BJ (cell line): ENCODE measurements at places on chromosomes 7 and 10.

DNA sequence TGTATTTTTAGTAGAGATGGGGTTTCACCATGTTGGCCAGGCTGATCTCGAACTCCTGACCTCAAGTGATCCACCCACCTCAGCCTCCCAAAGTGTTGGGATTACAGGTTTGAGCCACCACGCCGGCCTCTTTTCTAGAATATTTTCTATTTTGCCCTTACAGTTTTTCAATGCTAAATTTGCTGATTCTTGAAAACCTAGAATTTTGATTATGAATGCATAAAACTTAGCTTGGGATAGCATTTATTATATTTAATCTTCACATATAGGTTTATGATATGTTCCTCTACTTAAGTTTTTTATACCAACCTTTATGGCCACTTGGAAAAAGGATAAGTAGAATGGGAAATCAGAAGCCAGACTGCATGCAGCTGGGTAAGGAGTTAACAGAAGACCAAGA lies 2.1 kb downstream of the TMEM60 start:
- DNase-seq = no peak

GRCh38 chr7:28704706-28705105 lies 253.4 kb downstream of the TRIL start:
- no peak for DNase-seq

DNA sequence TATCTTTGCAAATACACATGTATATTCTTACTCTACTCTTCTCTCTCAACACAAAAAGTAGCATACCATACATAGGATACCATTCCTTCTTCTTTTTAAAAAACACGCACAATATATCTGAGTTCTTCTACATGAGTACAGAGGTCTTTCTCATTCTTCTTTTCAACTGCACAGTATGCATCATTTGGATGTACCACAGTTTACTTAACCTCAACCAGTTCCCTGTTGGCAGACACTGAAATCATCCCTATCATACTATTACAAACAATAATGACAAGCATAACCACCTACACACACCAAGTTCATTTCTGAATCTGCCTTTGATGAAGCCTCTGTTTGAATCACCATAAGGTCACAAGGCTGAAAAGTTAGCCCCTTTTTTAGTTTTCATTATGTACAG lies 25.7 kb upstream of the GGCT start:
- no peak for DNase-seq

DNA sequence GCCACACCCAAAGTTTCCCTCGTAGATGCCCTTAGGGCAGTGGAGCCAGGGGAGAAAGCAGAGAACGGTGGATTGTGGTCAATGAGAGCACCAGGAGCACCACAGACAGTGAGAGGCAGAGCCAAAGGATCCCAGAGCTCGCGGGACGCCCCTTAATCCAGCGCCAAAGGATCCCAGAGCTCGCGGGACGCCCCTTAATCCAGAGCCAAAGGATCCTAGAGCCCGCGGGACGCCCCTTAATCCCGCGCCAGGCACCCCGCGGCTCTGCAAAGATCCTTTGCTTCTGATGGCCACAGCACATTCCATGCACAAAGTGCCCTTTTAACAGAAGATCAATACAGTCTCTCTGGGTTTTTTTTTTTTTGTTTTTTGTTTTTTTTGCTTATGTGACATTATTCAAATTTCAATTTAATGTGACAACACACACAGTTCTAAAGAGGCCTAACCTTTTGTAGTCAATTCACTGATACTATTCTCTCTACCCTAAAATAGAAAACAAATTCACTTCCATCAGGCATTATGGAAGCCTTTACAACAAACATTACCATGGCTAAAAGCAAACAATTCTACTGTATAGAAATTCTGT lies 52.9 kb upstream of the NCAPG2 start:
- DNase-seq = no peak

DNA sequence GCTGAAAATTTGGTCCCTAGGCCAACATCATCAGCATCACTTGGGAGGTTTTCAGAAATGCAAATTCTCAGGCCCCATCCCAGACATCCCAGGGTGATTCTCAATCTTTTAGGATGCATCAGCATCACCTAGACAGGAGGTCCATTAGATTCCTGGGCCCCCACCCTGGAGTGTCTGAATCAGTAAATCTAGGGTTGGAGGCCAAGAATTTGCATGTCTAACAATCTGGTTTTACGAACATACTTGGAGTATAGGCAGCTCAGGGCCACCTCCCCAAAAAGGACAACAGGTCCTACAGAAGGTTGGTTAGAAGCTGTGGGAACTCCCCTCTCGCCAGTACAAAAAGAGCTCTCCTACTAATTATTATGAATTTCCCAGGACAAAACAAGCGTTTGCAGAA lies 15.5 kb downstream of the ZC3HAV1 start:
- no peak for DNase-seq

- DNase-seq = no peak
Observed at GRCh38 chr7:25894902-25895791, 256.9 kb upstream of the NFE2L3 start.

DNA sequence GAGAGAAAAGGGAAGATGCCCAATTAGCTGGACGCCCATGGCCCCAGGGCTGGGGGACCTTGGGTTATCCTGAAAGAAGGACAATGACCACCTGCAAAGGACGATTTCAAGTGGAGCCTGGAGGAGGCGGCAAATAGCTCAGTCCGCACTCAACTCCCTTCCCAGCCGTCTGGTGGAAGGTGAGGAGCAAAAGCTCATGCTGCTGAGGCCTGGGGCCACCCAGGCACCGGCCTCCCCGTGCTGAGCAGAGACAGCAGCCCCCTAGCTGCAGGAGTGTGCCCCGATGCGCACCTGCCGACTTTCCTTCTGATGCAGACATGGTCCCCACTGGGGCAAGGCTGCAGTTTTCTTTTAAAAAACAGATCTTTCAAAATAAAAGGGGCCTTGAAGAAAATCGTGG lies 7.9 kb downstream of the FAM20C start:
- no peak for DNase-seq

DNA sequence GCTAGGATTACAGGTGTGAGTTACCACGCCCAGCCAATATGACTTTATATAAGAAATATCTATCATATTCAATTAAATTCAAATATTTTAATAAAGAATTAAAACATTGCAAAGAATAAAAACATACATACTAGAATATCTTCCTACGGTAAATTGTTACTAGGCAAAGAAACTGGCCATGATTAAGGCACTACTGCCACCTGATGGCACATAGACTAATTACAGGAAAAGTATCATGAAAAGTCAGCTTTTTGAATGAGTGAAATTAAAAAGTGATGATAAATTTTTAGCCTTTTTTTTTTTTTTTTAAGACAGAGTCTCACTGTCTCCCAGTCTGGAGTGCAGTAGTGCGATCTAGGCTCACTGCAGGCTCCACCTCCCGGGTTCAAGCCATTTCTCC lies 30.9 kb downstream of the MRPS33 start:
- DNase-seq = no peak

GRCh38 chr10:114748241-114748640 lies 73.3 kb upstream of the FHIP2A start:
- DNase-seq = no peak

DNA sequence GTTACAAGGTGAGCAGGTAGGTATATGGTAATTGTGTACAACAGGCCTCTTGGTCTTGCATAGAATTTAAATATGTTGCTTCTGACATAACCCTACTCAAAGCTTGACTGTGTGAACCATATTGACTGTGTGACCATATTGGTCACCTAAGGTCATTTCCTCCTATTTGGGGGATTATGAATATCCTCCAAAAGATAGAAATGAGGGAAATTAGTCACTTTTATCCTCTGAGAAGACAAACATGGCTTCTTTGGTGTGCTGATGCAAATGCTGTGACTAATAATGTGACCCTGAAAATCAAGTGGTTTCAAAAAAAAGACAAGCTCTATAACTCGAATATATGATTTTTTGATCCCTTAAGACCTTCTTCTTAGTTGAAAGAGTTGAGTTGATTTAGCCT lies 27.9 kb downstream of the IFIT5 start:
- no peak for DNase-seq

DNA sequence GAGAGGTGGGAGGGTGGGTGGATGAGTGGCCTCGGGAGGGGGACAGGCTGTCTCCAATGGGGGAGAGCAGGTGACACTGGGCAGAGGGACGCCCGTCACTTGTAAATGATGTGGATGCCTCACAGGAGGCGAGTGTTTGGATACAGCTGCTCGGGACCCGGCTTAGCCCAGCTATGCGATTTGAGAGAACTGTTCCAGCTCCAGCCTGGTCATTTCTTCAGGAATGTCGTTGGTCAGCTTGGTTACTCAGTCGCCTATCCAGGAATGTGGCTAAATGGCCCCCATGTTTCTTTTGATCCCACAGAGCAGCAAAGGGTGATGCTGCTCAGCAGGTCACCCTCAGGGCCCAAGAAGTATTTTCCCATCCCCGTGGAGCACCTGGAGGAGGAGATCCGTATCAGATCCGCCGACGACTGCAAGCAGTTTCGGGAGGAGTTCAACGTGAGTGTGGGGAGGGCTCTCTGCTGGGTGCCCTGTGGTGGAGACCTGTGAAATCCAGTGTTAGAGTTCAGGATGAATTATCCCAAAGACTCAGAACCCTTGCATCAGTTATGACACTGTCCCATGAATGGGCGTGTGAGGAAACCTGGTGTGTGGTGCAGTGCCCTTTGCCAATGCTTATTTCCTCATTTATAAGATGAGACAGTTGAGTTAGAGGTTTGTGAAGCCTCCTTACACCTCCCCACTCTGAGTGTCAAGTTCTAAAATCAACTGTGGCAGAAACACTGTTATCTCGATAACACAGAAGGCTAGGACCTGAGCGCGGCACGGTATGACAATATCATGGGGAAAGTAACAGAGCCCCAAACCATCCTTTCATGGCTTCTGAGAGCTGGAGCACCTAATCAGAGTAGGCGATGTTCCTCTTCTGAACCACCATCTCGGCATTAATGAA lies 76.8 kb downstream of the MKI67 start:
- no peak for DNase-seq

GRCh38 chr7:113285411-113285810 lies 167.1 kb upstream of the SMIM30 start:
- DNase-seq = no peak

DNA sequence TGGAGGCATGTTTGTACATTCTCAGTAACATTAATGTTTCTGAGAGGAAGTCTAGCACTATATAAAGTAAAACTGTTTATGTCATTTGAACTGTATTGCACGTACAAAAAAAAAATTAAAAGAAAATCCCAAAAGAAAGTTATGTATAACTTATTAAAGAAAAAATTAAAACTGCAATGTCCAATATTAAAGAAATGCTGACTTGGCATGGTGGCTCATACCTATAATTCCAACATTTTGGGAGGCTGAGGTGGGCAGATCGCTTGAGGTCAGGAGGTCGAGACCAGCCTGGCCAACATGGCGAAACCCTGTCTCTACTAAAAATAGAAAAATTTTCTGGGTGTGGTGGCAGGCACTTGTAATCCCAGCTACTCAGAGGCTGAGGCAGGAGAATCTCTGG lies 178.7 kb upstream of the VIPR2 start:
- no peak for DNase-seq

DNA sequence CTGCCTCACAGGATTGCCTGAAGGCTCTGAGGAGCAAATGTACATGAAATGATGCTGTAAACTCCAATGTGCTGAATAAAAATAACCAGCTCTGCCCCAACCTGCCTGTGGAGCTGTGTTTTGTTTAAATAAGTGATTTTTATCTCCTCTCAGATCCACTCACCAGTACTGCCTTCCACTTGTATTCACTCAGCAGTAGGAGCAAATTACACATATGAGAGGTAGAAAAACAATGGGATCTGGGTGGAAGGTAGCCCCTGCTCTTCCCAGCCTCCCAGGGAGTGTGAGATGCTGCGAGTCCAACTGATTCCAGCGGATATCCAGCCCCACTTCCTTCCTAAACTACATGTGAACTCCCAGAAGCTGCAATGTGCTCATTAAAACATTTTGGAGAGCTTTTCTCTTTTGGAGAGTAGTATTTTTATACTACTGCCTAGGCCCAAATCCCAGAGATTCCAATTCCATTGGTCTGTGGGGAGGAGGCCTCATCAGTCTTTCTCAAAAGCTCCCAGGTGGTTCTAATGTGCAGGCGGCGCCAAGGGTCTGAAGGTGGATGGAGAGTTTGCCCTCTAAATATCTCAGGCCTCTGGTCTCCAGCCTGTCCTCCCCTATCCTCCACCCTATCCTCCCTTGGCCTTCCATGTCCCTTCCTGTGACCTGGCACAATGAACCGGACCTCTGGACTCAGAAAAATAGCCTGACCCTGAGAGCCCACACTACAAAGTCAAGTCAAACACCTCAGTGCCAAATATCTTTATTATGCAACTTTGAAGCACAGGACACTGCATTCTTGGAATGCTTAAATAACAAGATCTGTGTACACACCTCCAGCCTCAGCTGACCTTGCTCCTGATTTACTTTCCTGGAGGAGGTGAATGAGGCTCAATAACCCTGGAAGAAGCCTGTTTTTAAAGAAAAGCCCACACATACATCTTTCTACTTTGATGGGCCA lies 46.2 kb downstream of the CPVL start:
- no peak for DNase-seq

- DNase-seq = no peak
Observed at GRCh38 chr10:92970301-92971070, 90.1 kb upstream of the CYP26C1 start.

DNA sequence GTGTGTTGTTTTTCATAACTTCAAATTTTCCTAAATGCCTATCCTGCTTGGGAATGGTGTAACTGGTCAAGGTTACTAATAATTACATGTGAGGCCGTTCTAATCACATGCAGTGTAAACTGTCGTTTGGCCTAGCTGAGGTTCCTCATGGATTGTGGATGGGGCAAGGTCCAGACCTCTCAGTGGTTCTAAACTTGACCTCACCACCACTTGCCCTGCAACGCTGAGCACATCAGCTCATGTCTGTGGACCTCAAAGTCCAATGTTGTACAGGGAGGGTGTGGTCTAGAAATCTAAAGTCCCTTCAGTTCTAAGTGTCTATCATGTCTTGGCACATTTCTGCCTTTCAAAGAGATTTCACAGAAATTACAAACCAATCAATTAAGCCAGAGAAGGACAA lies 15.6 kb downstream of the RBP3 start:
- no peak for DNase-seq

DNA sequence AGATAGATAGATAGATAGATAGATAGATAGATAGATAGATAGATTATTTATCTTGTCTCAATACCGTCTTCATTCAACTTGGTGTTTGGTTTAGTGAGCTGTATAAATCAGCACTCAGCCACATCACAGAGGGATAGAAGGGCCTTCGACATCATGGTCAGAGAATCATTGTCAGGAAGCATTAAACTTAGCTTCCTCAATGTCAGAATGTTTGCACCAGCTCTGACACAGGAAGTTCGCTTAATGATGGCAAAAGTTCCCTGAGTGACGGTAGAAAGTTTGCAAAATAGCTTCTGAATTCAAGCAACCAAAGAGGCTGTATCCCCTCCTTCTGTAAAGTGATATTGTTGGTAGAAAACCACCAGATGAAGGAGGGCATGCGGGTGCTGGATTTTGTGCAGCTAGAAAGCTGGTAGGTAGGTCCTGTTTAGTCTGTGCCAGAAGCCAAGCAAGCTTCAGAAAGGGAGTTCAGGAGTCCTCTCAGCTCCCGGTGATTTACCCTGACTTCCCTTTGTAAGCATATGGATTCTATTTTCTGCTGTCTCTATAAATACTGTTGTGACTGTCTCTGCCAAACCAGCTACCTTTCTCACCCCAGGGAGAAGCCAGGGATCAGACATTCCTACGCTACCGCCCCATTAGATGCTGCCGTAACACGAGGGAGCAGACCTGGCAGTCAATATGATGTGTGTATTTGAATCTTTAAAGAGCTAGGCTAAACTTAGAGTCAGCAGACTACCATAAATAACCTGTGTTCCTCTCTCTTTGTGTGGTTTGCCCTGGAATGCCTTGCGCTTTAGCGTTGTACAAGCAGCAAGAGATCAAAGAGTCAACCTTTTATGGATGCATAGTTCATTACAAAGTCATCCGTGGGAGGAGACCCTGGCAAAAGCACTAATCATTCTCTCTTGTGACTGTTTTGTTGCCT lies 200.5 kb upstream of the KIAA1217 start:
- peak; percentile 7 for DNase-seq

GRCh38 chr7:142739923-142740492 lies 9.3 kb upstream of the PRSS1 start:
- no peak for DNase-seq
